ENCODE measurements at places on chromosomes 3 and 15. TPM values are rescaled to one million over a fixed set of nuclear protein-coding genes. Genes with fewer than 3 reads are reported as not detected.

Gene TLR9
- not detected for total RNA-seq

Gene GOLGA8M
- total RNA-seq: 10.8 TPM

GRCh38 chr3:108459225-108459624 lies 51.2 kb downstream of the MYH15 start:
- no peak for DNase-seq

Gene VGLL3
- total RNA-seq: 17.7 TPM

Gene PRRT3
- 1.7 TPM for total RNA-seq

DNA sequence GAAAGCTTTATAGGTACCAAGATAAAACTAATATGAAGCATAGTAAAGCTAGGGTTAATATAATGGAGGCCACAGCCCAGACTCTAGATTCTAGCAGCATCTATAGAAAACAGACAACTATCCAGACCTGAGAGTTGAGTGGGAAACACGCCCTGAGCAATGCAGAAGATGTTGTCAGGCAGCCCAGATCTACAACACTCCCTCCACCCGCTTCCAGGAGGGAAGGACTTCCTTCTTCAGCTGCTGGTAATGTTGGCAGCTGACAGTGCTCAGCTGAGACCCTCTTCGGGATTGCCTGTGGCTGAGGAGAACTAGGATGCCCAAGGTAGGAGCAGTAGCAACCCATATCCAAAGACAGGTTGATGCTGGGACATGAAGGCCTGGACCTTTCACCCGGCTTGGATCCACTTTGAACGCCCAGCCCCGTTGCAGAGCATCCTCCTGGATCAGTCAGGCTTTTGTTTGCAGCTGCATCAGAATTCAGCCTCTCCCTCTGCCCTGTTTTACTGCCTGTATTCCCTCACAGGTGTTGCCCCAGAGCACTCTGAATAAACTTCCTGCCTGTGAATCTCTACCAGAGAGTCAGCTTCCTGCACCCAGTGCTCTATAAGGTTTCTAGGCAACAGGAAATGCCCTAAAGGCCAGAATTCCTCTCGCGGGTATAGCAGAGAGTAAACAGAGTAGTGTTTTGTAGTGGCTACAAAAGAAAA lies 174.7 kb upstream of the IL12A start:
- DNase-seq: no peak

Gene RYR3
- 16.5 TPM for total RNA-seq

Gene SLC12A1
- total RNA-seq: not detected

Gene DLL4
- 20.9 TPM for total RNA-seq

GRCh38 chr15:61169275-61169903 lies 59.7 kb downstream of the RORA start:
- no peak for DNase-seq

Gene NR2E3
- total RNA-seq: 0.98 TPM

Gene RARB
- 15.0 TPM for total RNA-seq

DNA sequence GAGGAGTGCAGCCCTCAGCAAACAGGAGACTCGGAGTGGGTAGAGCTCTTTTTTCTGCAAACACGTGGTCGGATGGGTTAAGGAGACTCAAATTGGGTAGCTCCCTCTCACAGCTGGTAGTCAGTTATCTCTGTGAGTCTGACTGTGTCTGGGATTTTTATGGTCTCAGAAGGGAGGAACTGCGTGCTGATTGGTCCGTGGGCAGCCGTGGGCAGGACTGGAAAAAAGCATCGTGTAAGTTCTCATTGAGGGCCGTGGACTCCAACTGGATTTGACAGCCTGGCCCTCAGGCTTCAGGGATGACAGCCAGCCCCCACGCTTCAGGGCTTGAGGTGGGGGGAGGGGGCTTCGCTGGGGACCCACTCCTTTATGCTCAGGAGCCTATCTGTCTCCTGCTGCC lies 463.9 kb downstream of the EPHA3 start:
- DNase-seq: no peak

Gene LPCAT4
- total RNA-seq: 47.4 TPM

Gene ATXN7
- total RNA-seq: 43.2 TPM

DNA sequence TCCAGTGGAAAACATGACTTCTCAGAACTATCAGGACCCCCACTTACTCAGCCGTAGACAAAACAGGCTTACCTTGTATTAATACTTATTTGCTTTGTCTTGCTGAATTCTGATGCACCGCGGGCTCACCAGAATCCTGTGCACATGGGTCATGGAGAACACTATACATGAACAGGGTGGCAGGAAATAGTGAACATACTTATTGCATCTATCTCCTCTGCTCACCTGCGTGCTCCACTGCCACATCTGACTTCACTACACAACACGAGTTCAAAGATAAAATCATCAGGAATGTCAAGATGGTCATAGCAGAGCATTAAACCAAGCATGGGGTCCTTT lies 10.7 kb upstream of the MAPK6 start:
- DNase-seq: no peak

- no peak for DNase-seq
These were observed 54.3 kb upstream of the TNIK start for GRCh38 chr3:171514466-171514865.

Gene HTR3E
- not detected for total RNA-seq

- no peak for DNase-seq
These were observed 36.1 kb upstream of the PFN2 start for GRCh38 chr3:150006794-150007193.

- no peak for DNase-seq
These were observed 13.3 kb downstream of the CLK3 start for GRCh38 chr15:74628949-74629348.
